ENCODE measurements at places on chromosomes 13 and 19. TPM values are rescaled to one million over a fixed set of nuclear protein-coding genes. Genes with fewer than 3 reads are reported as not detected.
A peak's percentile ranks its signal among the peaks of the same experiment; 100 is the strongest.

DNA sequence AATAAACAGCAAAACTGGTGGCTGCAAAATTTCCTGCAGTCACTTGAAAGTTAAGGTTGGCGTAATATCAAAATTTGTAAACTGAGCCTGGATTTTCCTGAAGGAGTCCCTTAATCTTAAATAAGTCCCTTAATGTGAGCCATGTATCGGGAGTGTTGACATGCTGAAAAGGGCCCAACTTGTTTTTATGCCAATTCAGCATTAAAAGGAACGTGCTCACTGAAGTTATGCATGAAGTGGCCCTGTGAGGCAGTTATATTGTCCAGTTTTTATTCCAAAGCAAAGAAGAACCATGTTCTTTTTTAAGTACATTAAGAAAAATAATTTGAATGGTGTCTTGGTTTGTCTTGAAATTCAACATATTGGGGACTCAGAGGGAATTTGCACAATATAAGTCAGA, 1766.9 kb downstream of the SLITRK1 start:
- DNase-seq: no peak

- DNase-seq: no peak
These were observed 80.3 kb upstream of the OXGR1 start for GRCh38 chr13:97074618-97075017.

- no peak for DNase-seq
These were observed 733.5 kb upstream of the SGCG start for GRCh38 chr13:22447132-22447886.

- no peak for DNase-seq
These were observed 36.9 kb downstream of the RGCC start for GRCh38 chr13:41494202-41494601.

DNA sequence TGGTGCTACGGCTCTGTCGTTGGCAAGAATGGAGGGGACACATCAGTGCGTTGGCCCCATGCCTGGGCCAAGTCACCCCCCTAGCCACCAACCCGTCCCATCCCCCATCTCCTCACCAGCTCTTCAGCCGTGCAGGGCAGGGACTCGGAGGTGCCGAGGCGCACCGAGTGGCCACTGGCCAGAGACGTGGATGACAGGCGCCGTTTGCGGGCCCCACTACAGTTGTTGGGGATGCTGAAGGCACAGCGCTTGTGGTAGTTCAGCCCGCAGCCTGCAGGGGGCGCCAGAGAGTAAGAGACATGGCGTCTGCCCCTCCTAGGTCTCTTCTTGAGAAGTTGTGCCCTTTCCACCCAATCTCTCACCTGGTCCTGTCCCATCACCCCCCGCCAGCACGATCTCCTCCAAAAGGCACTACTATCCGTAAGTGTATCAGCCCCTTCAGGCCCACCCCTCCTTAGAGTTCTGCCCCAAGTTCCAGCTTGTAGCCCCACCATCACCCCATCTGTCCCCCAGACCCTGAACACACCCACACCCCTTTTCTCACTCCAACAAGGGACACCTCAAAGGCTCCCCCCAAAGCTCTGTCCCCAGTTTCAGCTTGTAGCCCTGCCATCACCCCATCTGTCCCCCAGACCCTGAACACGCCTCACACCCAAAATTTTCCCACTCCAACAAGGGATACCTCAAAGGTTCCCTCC, 12.4 kb downstream of the PRKD2 start:
- DNase-seq: peak; percentile 79

RNF225 gene
- total RNA-seq: 1.8 TPM

DNA sequence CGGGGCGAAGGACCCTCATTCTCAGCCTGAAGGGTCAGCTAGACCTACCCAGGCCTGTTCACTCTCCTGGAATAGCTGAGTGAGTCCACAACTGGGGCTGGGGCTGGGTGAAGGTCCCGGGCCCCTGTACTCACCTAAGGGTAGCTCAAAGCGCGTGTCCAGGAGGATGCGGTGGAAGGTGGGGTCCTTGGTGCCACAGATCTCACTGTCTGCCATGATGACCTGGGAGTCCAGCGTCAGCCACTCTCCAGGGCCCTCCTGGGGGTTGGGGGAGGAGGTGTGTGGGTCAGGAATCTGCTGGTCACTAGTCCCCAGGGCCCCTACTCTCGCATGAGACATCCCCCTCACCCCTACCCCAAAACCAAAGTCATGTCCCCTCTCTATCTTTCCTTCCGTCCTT, 18.7 kb downstream of the UNC13A start:
- DNase-seq: no peak

GRCh38 chr19:57706346-57706745, 2.7 kb downstream of the ZNF154 start:
- no peak for DNase-seq

UHRF1 gene
- 1.9 TPM for total RNA-seq

GRCh38 chr13:29196409-29197074, 376.4 kb downstream of the MTUS2 start:
- DNase-seq: no peak

GRCh38 chr13:98416408-98416807, 160.5 kb downstream of the STK24 start:
- peak; percentile 61 for DNase-seq

ZNF98 gene
- 1.1 TPM for total RNA-seq

ACOD1 gene
- total RNA-seq: not detected

DNA sequence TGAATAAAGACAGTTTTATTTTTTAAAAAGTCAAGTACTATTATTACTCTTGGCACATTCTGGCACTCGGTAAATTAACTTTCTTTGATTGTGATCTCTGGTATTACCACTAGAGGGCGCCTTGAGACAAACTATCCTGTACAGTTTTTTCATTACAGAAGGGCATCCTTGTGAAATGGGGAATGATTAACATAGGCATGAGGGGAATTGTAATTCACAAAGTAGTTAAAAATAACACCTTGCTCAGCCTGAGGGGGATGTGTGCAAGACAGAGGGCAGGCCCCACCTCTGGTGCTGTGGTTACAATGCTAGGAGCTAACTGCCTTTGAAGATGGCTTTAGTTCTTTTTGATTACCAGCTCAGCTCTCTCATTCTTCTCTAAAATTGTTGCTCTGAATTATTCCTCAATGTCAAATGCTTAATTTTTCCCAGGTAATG, 24.2 kb upstream of the C1QTNF9B start:
- no peak for DNase-seq

DNA sequence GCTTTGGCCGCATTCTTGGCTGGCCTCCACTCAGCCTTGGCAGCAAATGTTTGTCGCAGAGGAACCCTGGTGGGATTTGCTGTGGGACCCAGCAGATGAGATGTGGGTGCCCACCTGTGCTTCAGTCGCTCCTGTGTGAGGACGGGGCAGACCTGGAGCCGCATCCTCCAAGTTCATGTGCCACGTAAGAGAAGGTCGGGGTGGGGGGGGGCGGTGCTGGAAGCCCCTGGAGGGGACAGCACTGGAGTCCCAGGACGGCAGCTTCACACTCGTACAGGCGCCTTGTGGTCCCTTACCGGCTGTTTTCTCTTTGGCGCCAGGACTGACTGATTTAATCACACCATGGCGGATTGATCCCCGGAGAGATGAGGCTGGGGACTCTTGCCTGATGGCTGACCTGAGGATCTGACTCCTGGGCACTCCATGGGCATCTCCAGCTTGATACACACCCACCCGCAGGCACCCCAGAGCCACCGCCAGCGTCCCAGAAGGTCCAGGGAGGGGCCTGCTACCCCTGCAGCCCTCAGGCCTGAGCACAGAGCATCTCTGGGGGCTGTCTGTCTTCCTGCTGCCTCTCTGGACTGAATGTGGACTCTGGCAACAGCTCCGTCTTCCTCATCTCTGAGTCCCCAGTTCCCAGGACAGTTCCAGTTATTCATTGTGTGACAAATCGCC, 10.0 kb upstream of the GRTP1 start:
- DNase-seq: no peak

DNA sequence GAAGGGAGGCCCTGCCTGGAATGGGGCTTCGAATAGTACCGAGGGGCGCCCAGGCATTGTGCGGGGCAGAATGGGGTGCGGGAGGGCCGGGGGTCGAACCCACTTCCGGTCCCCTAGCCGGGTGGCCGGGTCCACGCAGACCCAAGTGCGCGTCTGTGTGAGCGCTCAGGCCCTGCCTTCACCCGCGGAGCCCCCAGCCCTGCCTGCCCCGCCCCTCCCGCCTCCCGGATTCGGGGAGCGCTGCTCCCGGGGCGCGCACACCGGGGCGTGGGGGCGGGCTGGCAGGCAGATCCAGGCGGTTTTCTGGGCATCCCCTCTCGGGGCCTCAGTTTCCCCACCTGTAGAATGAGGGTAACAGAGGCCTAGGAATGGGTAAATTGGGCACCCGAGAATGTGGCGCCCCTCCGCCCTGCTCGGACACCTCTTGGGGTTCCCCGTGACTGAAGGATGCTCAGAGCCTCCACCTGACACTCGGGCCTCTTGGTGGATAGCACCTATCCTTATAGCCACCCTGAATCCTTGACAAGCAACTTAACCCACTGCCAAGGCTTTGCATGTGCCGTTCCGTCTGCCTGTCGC, 682 bp downstream of the PIK3R2 start:
- DNase-seq: no peak

GRCh38 chr13:41960211-41960636, 685 bp downstream of the VWA8 start:
- no peak for DNase-seq

DNA sequence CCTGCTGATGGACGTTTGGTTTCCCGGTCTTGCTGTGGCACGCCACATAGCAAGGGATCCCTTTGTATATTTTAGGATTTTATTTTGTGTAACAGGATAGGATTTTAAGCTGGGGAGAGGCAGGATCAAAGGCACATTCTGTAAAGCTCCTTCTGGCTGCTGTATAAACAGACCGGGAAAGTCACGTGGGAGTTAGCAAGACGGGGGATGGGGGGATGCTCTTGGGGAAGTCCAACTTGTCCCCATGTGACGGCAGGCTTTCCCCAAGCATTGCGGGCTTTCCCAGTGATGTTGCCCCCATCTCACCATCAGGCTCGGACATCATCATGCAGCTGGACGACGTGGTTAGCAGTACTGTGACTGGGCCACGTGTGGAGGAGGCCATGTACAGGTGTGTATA, 5.8 kb downstream of the QTRT1 start:
- no peak for DNase-seq

GRCh38 chr13:95083758-95084157, 217.5 kb downstream of the ABCC4 start:
- no peak for DNase-seq

GRCh38 chr13:26872525-26873385, 112.2 kb upstream of the GPR12 start:
- peak; percentile 51 for DNase-seq

DNA sequence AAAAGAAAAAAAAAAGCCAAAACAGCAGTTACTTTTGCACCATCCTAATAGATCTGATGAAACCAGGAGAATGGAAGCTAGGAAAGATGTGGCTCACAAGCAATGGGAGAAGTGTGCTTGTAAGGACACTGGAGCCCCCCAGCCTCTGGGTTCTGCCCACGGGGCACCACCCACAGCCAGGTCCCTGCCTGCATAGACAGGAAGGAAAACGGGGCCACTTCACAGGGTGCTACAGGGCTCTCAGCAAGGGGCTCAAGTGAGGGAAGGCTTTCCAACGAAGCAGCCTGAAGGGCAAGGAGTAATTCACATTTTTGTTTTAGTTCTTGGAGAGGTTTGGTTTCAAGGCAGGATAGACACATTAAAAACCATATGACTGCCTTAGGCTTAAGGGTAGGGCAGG, 42.7 kb downstream of the BRD4 start:
- no peak for DNase-seq

DHRS12 gene
- total RNA-seq: 23.3 TPM
